ENCODE measurements at places on chromosomes 11 and 22.

- no peak for DNase-seq
Measured at GRCh38 chr11:78851878-78852586, 277.4 kb upstream of the NARS2 start.

GRCh38 chr22:40383905-40384304, 13.5 kb downstream of the SGSM3 start:
- no peak for DNase-seq

- no peak for DNase-seq
Measured at GRCh38 chr11:77154381-77155081, 26.5 kb downstream of the MYO7A start.

GRCh38 chr22:40680819-40681183, 1.5 kb downstream of the MCHR1 start:
- DNase-seq = no peak

- no peak for DNase-seq
Measured at GRCh38 chr22:37827056-37827455, 3.9 kb downstream of the GALR3 start.

- DNase-seq = peak; percentile 75
Measured at GRCh38 chr11:128467610-128468041, 119.7 kb downstream of the ETS1 start.

- peak; percentile 44 for DNase-seq
Measured at GRCh38 chr11:62081378-62082291, 42.2 kb upstream of the INCENP start.

DNA sequence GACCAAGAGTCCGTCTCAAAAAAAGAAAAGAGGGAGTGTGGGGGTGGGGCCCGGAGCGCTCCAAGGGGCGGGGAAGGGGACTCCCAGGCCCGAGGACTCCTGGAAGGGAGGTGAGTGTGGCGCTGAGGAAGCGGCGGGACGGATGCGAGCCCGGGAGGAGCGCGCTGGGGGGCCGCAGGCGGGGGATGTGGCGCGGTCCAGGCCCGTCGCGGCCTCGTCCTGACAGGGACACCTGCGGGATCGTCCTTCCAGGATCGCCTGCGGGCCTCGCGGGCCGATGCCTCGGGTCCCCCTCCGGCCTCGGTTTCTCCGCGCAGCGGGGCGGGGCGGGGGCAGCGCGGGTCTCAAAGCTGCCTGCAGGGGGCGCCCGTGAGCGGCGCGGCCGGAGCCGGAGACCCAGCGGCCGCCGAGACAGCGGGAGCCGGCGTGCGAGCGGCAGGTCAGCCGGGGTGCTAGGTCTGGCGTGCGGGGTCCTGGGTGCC, 3.8 kb upstream of the ADORA2A start:
- DNase-seq = peak; percentile 86

DNA sequence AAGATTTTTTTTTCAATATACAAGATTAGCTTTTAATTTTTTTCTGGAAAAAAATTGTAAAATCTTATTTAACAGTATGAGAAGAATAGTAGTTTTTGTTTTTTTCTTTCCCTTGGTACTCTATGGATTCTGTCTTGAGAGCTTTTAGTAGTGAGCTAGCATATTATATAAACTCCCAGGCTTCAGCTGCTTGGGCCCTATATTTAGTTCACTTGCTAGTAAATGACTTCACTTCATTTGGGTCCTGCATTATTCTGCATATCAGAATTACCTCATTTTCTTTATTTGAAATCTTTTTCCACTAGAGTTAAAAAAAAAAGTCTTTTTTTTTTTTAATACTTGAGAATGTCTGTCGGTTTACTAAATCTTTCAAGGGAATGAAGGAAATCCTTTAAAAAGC, 33.1 kb downstream of the HIPK3 start:
- no peak for DNase-seq

GRCh38 chr11:118227865-118228785, 3.3 kb upstream of the JAML start:
- no peak for DNase-seq

GRCh38 chr11:77144857-77145428, 16.9 kb downstream of the MYO7A start:
- DNase-seq = no peak

GRCh38 chr22:36419177-36419911, 31.6 kb upstream of the MYH9 start:
- no peak for DNase-seq
